ENCODE measurements at places on chromosomes 3 and 15.
A peak's percentile ranks its signal among the peaks of the same experiment; 100 is the strongest.

DNA sequence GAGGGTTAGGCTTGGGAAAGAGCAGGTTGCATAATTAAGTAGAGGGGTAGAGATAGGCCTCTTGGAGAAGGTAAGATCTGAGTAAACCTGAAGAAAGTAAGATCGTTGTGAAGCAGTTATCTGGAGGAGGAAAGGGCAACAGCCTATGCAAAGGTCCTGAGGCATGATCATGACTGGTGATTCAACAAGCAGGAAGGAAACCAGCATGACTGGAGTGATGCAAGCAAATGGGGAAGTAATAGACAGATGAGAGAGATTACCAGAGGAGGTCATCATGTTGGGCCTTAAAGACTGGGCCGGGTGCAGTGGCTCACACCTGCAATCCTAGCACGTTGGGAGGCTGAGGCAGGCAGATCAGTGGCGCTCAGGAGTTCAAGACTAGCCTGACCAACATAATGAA is 360.2 kb downstream of the EPHB1 start:
- DNase-seq: no peak

GRCh38 chr3:18432752-18433151 is 7.6 kb upstream of the SATB1 start:
- DNase-seq: no peak

- DNase-seq: peak; percentile 60
Measured at GRCh38 chr3:124688581-124689454, 41.4 kb upstream of the UMPS start.

GRCh38 chr15:90056529-90056928 is 45.7 kb downstream of the IDH2 start:
- DNase-seq: no peak

DNA sequence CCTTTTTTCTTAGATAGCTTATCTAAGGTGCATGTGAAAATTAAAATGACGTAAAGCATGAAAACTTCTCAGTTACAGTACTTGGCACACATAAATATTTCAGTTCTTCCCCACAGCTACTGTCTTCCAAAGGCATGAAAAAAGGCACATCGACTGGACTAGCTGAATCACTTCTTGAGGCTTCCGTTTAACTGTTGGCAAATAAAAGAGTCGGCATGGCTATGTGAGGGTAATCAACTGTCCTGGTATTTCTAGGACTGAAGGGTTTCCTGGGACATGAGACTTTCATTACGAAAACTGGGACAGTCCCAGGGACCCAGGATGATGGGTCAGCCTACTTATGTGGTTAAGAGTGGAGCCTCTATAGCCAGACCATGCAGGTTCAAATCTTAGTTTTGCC is 168.2 kb downstream of the TPRG1 start:
- no peak for DNase-seq

- DNase-seq: no peak
Measured at GRCh38 chr3:178585454-178585853, 49.2 kb downstream of the KCNMB2 start.

DNA sequence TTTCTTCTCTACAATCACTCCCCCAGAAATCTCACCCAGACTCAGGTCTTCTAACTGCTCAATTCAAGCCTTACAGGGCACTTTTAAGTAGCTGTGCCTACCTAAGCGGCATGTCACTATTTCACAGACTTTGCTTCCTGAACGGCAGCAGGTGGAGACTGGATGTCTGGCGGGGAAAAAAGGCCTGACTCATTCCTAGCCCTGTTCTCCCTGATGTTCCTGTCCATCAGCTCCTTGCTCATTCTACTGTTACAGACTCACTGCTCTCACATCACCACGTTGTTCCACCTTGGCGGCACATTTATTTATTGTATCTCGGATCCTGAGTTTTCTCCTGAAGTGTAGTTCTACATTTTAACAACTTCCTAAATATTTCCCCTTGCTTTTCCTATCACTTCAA is 52.6 kb upstream of the ATP11B start:
- DNase-seq: no peak

GRCh38 chr15:89665449-89666181 is 10.3 kb upstream of the KIF7 start:
- no peak for DNase-seq

Data from T-cell (primary cell).